ENCODE measurements at places on chromosomes 3 and 15. TPM values are rescaled to one million over a fixed set of nuclear protein-coding genes. Genes with fewer than 3 reads are reported as not detected.

MYEF2 gene
- total RNA-seq: 126 TPM

P2RY14 gene
- not detected for total RNA-seq

ZNF619 gene
- total RNA-seq: 7.3 TPM

TERC gene
- total RNA-seq: 12.4 TPM

AADACL2 gene
- total RNA-seq: not detected

CEP63 gene
- 25.7 TPM for total RNA-seq

GOLGA8G gene
- not detected for total RNA-seq

FANCD2OS gene
- not detected for total RNA-seq

TIMP4 gene
- total RNA-seq: not detected

CNTN6 gene
- total RNA-seq: 0.17 TPM

GLT8D1 gene
- total RNA-seq: 76.4 TPM

NOX5 gene
- total RNA-seq: not detected

LYZL4 gene
- not detected for total RNA-seq

STRIT1 gene
- not detected for total RNA-seq

VPS18 gene
- total RNA-seq: 28.9 TPM

ZNF774 gene
- 9.5 TPM for total RNA-seq

GRAMD2A gene
- total RNA-seq: 4.0 TPM
